ENCODE measurements at places on chromosomes 12 and 14. TPM values are rescaled to one million over a fixed set of nuclear protein-coding genes. Genes with fewer than 3 reads are reported as not detected.

DNA sequence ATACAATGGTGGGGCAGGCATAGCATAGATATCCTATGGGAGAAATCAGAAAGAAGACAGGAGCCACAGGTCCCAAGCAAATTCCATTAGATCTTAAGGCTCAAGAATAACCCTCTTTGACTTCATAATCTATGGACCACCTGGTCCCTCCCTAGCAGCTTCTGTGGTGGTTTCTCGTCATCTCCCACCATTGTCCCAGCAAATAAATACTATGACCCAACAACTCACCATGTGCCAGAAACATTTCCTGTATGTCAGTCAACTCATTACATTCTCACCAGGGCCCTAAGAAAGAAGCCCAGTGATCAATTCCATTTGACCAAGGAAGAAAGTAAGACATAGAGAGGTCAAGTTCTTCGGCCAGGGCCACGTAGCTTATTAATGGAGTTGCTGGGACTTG, 646.2 kb downstream of the VRK1 start:
- H3K4me3 ChIP-seq: no peak overlapping the region
- no peak overlapping the region for H3K27ac ChIP-seq
- H3K4me1 ChIP-seq: no peaks in the 10 kb centered on the region
- DNase-seq: no peak

Gene KLRK1
- total RNA-seq: 0.19 TPM

DNA sequence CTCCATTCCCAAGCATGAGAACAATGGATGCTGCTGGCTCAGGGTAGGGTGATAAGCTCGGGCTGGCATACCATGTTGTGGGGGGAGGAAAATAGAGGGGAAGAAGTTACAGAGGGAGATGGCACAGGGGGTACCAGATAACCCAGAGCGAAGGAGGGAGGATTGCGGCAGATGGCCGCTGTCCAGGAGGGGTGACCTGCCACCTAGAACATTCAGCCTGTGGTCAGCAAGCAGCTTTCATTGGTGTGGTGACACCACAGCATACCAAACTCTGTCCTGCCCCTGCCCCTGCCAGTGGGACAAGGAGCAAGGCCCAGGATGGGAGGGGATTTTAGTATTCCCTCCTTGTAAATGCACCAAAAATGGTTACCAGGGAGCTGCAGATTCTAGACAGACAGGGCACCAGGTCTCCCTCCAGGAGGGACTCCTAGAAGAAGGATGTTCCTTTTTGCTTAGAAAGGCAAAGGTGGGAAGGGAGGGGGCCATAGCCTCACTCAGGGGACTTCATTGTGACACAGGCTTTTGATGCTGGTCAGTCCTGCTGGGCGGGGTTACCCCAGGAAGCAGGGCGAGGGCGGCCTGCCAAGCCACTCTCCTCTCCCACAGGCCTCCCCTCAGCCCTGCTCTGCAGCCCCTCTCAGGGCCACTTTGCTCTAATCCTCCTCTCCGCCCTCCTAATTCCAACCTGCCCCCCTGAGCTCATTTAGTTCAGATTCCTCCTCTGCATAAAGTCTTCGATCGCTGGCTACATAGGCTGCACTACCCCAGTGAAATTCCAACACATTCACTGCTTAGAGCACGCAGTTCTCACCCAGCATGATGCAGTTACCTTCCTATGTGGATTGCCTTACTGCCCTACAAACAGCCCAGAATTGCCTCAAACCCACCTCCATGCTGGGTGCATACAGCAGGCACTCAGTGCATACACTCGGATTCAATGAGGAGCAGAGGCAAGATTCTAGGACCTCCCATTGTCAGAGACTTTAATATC, 36.0 kb upstream of the PLEKHG6 start:
- H3K36me3 ChIP-seq: no peaks in the 10 kb centered on the region
- no peaks in the 10 kb centered on the region for H3K27me3 ChIP-seq
- peak overlapping the region; percentile 55 for H3K27ac ChIP-seq

Gene NPAS3
- total RNA-seq: 5.8 TPM

- DNase-seq: no peak
- H3K4me1 ChIP-seq: peaks cover 12% of the 10 kb centered on the region
- H3K4me3 ChIP-seq: no peak overlapping the region
- H3K36me3 ChIP-seq: no peaks in the 10 kb centered on the region
- H3K27me3 ChIP-seq: peaks cover 81% of the 10 kb centered on the region
Observed at GRCh38 chr14:60488175-60488574, 2.3 kb upstream of the C14orf39 start.

Gene TSPAN19
- not detected for total RNA-seq

DNA sequence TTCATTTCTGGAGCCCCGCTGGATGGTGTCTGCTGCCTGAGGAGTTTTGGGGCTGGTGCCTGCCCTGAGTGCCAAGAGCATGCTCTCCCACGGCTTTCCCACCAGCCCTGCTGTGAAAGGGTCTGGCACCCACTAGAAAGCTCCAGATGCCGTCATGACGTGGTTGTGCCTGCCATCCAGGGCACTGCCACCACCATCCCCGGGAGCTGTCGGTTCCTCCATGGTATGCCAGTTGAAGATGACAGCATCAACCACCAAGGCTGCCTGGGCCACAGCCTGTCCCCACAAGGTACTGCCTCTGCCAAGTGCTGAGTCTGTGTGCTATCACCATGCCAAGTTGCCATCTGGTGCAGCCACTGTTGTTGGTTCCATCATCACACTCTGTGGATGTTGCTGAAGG, 85.9 kb downstream of the TTC8 start:
- no peak overlapping the region for H3K4me3 ChIP-seq
- no peak overlapping the region for H3K27ac ChIP-seq
- H3K4me1 ChIP-seq: no peaks in the 10 kb centered on the region
- H3K36me3 ChIP-seq: no peaks in the 10 kb centered on the region
- no peaks in the 10 kb centered on the region for H3K27me3 ChIP-seq
- peak; percentile 88 for DNase-seq

Measured in esophagus muscularis mucosa (tissue), 4 donors.